Activated CD8-positive, alpha-beta T cell treated with anti-CD3 and anti-CD28 coated beads for 36 hours (primary cell): ENCODE measurements at places on chromosomes 3 and 15. TPM values are rescaled to one million over a fixed set of nuclear protein-coding genes. Genes with fewer than 3 reads are reported as not detected.

DNA sequence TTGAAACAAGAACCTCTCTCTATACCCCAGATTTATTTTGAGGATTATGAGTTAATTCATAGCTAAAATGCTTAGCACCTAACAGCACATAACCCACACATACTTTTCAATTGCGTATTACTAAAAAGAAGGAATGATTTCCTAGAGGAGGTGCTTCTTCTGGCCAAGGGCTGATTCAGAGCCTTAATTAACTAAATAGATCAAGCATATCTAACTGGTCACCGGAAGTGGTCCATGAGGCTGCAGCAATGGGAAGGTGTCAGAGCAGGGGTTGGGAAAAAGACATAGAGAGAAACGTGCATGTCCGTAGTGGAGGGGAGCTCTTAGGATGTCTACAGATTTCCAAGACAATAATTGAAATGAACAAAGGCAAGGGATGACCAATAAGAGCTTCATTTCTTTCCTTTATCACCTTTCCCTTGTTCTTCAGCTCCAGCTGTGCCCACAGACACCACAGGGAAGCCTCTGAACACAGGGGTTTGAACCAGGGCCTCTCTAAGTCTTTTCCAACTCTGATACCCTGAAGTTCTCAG lies 467 bp downstream of the HGD start:
- H3K4me1 ChIP-seq: peaks cover 3% of the 10 kb centered on the region
- no peak overlapping the region for H3K27ac ChIP-seq
- no peaks in the 10 kb centered on the region for H3K27me3 ChIP-seq
- no peak overlapping the region for H3K4me3 ChIP-seq

- peaks cover 2% of the 10 kb centered on the region for H3K36me3 ChIP-seq
- DNase-seq: no peak
- no peak overlapping the region for H3K4me3 ChIP-seq
- no peak overlapping the region for H3K27ac ChIP-seq
- no peaks in the 10 kb centered on the region for H3K4me1 ChIP-seq
These were observed 161.3 kb downstream of the FBLN2 start for GRCh38 chr3:13710251-13710650.

DNA sequence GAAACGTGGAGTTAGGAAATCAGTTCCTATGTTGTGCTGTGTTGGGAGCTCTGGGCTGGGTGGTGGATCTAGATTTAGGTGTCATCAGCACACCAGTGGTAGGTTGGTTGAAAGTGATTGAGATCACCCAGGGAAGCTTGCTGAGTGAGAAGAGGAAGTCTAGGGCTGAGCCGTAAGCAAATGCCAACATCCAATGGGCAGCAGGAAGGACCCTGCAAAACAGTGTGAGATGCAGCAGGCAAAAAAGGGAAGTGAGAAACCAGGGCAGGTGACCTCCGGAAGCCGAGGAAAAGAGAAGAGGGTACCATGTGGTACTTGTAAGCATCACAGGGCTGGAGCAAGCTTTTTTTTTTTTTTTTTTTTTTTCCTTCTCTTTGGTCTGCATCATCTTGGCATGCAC lies 15.9 kb upstream of the COPG1 start:
- no peaks in the 10 kb centered on the region for H3K36me3 ChIP-seq
- peak overlapping the region; percentile 25 for H3K27ac ChIP-seq
- H3K4me1 ChIP-seq: peaks cover 17% of the 10 kb centered on the region
- DNase-seq: no peak

GRCh38 chr15:60392601-60392985 lies 5.2 kb downstream of the ANXA2 start:
- H3K4me3 ChIP-seq: no peak overlapping the region
- H3K27ac ChIP-seq: no peak overlapping the region
- peaks cover 13% of the 10 kb centered on the region for H3K36me3 ChIP-seq
- peaks cover 52% of the 10 kb centered on the region for H3K4me1 ChIP-seq

DNA sequence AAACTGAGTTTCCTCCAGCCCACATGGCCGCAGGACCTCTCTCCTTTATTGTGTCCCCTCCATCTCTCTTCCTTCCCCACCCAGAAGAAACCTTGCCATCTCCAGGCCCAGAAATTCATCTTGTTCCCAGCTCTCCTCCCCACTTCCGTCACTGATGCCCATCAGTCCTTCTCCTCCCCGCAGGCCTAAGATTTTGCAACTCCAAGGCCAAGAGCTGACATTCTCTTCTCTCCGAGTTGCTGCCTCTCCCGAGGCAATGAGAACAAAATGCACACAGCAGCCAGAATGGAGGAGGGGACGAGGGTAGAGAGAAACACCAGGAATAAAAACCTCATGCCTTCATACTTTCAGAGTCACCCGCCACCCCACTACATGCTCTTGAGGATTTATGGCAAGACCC lies 526.5 kb upstream of the PROK2 start:
- no peaks in the 10 kb centered on the region for H3K36me3 ChIP-seq
- no peak overlapping the region for H3K4me3 ChIP-seq
- no peak for DNase-seq
- peaks cover 1% of the 10 kb centered on the region for H3K27me3 ChIP-seq

- H3K36me3 ChIP-seq: no peaks in the 10 kb centered on the region
- H3K27me3 ChIP-seq: no peaks in the 10 kb centered on the region
- DNase-seq: peak; percentile 51
- H3K27ac ChIP-seq: peak overlapping the region; percentile 87
These were observed 25.9 kb downstream of the MELTF start for GRCh38 chr3:197003461-197004385.

DNA sequence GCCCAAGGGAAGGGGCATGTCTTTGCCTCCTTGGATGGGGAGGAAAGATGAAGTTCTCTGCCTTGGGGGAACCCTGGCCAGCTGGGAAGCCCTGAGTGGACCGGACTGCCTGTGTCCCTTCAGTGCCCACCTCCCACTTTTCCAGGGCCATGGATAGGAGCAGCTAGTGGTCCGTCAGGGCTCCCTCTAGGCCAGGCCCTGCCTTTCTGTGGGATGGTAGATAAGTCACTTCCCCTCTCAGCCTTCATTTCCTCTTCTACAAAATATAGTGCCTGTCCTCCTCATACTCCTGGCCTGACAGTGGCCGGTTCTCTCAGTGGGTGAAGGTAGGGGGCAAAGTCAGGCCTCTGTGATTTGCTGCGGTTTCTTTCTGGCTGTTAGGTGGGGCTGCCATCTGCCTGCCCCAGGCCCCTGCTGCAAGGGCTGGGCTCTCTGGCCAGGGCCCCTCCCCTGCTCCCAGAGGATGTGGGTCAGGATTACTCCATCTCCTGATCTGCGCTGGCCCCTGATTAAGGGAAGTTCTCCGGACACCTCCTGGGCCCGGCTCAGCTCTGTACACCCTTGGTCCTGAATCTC lies 1.4 kb downstream of the PLEKHO2 start:
- H3K4me3 ChIP-seq: peak overlapping the region; percentile 86
- H3K27ac ChIP-seq: peak overlapping the region; percentile 89
- DNase-seq: no peak
- H3K27me3 ChIP-seq: no peaks in the 10 kb centered on the region
- H3K4me1 ChIP-seq: peaks cover 62% of the 10 kb centered on the region

ZNF502 gene
- 2.3 TPM for total RNA-seq

DNA sequence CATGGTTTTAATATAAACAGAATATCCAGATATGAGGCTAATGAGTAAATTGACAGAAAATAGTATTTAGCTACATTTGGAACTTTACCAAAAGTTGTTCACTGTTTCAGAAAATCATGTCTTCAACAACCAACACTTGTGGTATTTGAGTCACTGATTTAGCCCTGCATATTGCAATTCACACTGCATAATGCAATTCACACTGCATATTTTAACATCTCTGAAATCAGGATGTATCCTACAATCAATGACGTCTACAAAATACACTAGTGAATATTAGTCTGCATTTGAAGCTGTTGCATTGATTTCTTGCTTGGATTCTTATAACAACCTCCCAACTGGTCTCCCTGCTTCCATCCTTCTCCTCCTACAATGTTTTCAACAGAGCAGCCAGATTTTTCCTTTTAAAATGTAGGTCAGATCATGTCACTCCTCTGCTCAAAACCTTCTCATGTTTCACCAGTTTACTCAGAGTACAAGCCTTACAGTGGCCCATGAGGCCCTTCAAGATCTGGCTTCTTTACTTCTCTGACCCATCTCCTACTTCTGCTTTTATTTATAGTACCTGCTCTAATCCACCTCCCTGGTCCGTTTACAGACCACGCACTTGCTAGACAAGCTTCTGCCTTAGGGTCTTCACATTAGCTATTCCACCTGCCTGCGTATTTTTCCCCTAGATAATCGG lies 11.4 kb upstream of the RAB11A start:
- DNase-seq: no peak
- peaks cover 16% of the 10 kb centered on the region for H3K4me1 ChIP-seq
- no peak overlapping the region for H3K4me3 ChIP-seq
- peak overlapping the region; percentile 6 for H3K27ac ChIP-seq
- no peaks in the 10 kb centered on the region for H3K27me3 ChIP-seq

GRCh38 chr3:9147215-9147895 lies 102.1 kb downstream of the SRGAP3 start:
- no peak for DNase-seq
- peaks cover 2% of the 10 kb centered on the region for H3K27me3 ChIP-seq
- H3K4me1 ChIP-seq: no peaks in the 10 kb centered on the region

DNA sequence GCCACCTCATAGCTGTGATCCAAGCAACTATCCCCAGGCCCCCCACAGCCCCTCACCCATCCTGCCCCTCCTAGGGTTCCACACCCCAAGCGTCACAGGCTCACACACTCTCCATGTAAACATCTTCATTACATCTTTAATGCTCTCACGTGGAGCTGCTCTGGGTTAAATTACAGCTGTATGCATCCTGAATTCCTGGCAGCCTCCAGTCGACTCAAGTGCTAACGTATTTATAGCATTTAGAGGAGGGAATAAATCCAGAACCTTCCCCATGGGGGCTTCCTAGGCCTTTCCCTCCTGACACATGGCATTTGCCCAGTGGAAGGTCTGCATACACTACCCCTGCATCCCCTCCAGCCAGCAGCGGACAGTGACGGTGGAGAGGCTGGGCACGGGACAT lies 9.6 kb downstream of the C3orf18 start:
- H3K4me1 ChIP-seq: peaks cover 8% of the 10 kb centered on the region
- no peaks in the 10 kb centered on the region for H3K27me3 ChIP-seq
- H3K4me3 ChIP-seq: no peak overlapping the region
- no peak for DNase-seq
- peaks cover 3% of the 10 kb centered on the region for H3K36me3 ChIP-seq

DNA sequence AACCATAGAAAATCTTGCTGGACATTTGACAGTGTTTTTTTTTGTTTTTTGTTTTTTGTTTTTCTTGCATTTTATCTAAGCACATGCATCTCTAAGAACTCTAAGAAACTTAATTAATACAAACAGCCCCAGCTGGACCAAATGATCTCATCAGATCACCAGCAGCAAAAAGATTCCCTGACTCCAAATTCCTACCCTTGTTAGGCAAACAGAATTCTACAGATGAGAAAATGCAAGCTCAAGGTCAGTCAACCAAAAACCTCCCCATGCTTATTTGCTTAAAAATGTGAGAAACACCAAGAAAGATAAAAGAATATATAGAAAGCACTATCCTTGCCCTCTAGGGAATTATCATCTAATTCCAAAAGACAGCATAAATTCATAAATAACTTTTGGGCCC lies 65.4 kb downstream of the FOXP1 start:
- DNase-seq: no peak
- H3K27ac ChIP-seq: no peak overlapping the region
- H3K4me3 ChIP-seq: no peak overlapping the region

DNA sequence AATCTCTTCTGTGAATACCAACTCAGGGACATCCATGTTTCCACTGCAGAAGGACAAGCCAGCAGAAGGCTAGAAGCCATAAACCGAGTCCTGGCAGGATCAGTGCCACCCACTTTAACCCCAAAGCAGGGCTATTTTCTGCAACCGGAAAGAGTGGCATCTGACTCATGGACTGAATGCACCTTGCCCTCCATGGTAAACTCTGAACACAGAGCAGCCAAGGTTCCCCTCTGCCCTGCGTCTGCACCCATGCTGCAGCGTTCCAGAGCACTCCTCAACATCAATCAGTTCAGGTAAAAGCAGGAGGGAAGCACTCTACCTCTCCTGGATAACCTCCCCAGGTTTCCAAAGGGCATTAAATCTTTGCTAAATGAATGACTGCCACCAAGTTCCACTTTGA lies 801 bp upstream of the NGRN start:
- H3K27me3 ChIP-seq: no peaks in the 10 kb centered on the region
- peak overlapping the region; percentile 85 for H3K4me3 ChIP-seq
- peak; percentile 54 for DNase-seq
- H3K4me1 ChIP-seq: peaks cover 26% of the 10 kb centered on the region
- peak overlapping the region; percentile 99 for H3K27ac ChIP-seq
- peaks cover 27% of the 10 kb centered on the region for H3K36me3 ChIP-seq

- peaks cover 5% of the 10 kb centered on the region for H3K4me1 ChIP-seq
- no peak overlapping the region for H3K4me3 ChIP-seq
- no peaks in the 10 kb centered on the region for H3K27me3 ChIP-seq
- no peak for DNase-seq
These were observed 20.3 kb downstream of the EHD4 start for GRCh38 chr15:41952013-41952563.

DNASE1L3 gene
- total RNA-seq: not detected
